ENCODE measurements at places on chromosomes 3 and 15. TPM values are rescaled to one million over a fixed set of nuclear protein-coding genes. Genes with fewer than 3 reads are reported as not detected.
A peak's percentile ranks its signal among the peaks of the same experiment; 100 is the strongest.

GRCh38 chr3:127694467-127695215 is 21.9 kb downstream of the ABTB1 start:
- peak overlapping the region; percentile 47 for H3K27ac ChIP-seq
- no peaks in the 10 kb centered on the region for H3K27me3 ChIP-seq
- no peak overlapping the region for H3K4me3 ChIP-seq
- peaks cover 45% of the 10 kb centered on the region for H3K4me1 ChIP-seq
- peak; percentile 74 for DNase-seq

Gene CFAP161
- total RNA-seq, result not detected

Gene PRRT3
- 7.4 TPM for total RNA-seq

DNA sequence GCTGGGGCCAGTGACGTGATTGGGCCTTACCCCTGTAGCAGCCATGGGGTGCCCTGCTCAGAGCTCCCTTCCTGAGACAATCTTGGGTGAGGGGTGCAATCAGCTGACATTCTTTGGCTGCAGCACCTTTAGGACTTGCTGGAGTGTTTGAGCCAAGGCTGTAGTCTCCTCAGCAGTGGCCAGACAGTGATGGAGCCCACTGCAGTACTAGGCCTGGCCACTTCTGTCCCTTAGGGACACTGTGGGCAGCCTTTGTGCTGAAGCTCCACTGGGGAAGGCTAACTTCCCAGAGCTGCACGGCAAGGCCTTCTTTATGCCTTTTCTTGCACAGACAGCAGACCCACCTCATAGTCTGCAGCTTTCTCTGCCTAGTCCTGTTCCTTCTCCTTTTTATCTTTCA is 284.9 kb upstream of the IGF1R start:
- H3K36me3 ChIP-seq, result no peaks in the 10 kb centered on the region
- H3K27me3 ChIP-seq, result no peaks in the 10 kb centered on the region
- no peaks in the 10 kb centered on the region for H3K4me1 ChIP-seq
- no peak overlapping the region for H3K4me3 ChIP-seq
- H3K27ac ChIP-seq, result no peak overlapping the region

Gene LACTB
- total RNA-seq, result 35.4 TPM

Gene PPP1R14D
- total RNA-seq, result 0.51 TPM

DNA sequence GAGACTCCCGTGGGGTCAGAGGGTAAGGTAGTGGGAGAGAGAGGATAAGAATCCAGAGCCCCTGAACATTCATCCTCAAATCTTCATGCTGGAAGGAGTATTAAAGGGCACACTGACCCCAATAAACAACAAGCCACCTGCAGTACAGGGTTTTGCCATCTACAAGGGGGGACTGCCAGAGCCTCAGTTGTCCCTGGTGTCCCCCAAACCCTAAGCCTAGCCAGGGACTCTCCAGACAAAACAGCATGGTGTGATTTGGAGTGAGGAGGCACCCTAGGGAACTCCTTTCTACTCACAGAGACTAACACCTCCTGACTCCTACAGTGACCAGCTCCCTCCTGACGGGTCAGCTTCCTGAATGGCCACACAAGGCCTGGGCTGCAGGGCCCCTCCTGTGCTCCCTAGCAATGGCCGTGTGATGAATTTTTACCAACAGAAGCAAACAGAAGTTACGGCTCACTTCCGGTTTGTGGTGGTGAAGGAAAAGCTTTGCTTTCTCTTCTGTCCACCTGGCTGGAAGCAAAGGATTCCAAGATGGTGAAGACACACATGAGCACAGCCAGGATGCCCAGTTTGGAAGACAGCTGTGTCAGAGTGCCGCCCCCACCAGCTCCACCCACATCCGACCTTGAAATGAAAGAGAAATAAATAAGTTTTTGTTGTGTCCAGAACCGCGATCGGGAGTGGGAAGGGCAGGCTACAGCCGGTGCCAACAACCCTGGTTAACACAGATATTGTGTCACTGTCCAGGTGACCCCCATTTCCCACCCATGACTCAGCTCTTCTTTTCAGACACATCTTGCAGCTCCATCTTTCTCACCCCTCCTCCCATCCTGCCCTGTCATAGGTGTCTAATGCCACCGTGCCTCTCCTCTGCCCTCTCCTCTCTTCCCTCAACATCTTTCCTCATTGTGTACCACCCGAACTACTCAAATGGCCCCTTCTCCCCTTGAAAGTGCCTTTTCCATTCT is 69.6 kb upstream of the ATP13A3 start:
- no peaks in the 10 kb centered on the region for H3K27me3 ChIP-seq
- no peak overlapping the region for H3K4me3 ChIP-seq
- no peaks in the 10 kb centered on the region for H3K4me1 ChIP-seq

DNA sequence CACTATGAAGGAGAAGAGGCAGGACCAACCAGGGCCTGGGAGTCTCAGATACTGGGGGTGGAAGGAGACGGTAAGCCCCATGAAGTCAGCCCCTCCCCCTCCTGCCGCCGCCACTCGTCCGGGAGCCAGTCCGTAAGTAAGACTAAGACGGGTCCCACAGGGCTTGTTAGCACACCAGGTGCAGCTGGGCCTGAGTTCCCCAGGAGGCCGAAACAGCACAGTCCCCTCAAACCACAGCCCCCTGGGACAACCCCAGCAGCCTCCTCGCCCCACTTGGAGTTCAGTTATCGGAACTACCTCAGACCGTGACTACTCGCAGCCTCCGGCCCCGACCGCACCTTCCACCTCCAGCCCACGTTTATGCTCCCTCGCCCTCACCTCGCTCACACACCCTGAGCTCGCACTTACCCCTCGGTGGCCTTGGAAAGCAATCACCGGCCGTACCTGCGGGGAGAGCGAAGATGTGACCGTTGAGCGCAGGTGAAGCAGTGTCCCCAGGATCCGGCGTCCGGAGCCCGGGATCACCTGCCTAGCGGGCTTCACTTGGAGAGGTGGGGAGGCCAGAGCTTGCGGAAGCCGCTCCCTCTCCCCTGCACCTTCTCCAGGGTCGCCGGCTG is 557 bp downstream of the ELL3 start:
- peaks cover 30% of the 10 kb centered on the region for H3K36me3 ChIP-seq
- H3K27me3 ChIP-seq, result no peaks in the 10 kb centered on the region
- H3K4me1 ChIP-seq, result peaks cover 9% of the 10 kb centered on the region
- H3K4me3 ChIP-seq, result peak overlapping the region; percentile 84
- DNase-seq, result peak; percentile 37
- H3K27ac ChIP-seq, result peak overlapping the region; percentile 87

- H3K4me3 ChIP-seq, result no peak overlapping the region
- H3K4me1 ChIP-seq, result no peaks in the 10 kb centered on the region
- H3K36me3 ChIP-seq, result no peaks in the 10 kb centered on the region
- H3K27ac ChIP-seq, result no peak overlapping the region
- no peaks in the 10 kb centered on the region for H3K27me3 ChIP-seq
These were observed 282.9 kb upstream of the COL8A1 start for GRCh38 chr3:99355465-99355864.

GRCh38 chr3:62084558-62084957 is 288.8 kb downstream of the FEZF2 start:
- H3K4me1 ChIP-seq, result peaks cover 1% of the 10 kb centered on the region
- DNase-seq, result no peak
- H3K27ac ChIP-seq, result no peak overlapping the region
- H3K36me3 ChIP-seq, result no peaks in the 10 kb centered on the region
- no peaks in the 10 kb centered on the region for H3K27me3 ChIP-seq

Gene ZIC1
- 5.0 TPM for total RNA-seq

DNA sequence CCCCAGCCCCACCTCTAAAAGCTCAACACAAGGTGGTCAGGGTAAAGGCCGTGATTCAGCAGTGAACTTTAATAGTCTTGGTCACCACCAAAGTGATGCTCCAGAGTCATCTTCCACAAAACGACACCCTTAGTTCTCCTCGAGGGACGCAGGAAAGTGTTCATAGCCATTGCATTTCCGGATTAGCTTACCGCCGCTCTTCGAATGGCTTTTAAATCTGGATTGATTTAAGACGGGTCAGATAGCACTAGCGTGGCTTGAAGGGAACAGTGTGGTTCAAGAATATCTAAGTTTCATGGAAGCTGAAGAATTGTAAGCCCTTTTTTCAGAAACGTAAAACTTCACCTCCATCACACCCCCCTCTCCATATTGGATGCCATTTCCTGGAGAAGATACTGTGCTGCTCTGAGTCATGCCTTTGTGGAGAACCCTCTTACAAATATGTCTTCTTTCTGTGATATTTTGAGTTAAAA is 829 bp downstream of the RNF7 start:
- DNase-seq, result no peak
- H3K4me3 ChIP-seq, result peak overlapping the region; percentile 94
- no peaks in the 10 kb centered on the region for H3K27me3 ChIP-seq
- peaks cover 41% of the 10 kb centered on the region for H3K4me1 ChIP-seq
- no peaks in the 10 kb centered on the region for H3K36me3 ChIP-seq

- H3K4me3 ChIP-seq, result no peak overlapping the region
- H3K27ac ChIP-seq, result no peak overlapping the region
- peaks cover 9% of the 10 kb centered on the region for H3K36me3 ChIP-seq
- no peaks in the 10 kb centered on the region for H3K27me3 ChIP-seq
- peaks cover 23% of the 10 kb centered on the region for H3K4me1 ChIP-seq
- DNase-seq, result no peak
These were observed 3.0 kb upstream of the NGRN start for GRCh38 chr15:90262426-90262825.

GRCh38 chr15:31752905-31753304 is 277.4 kb upstream of the CHRNA7 start:
- no peak for DNase-seq
- H3K4me3 ChIP-seq, result no peak overlapping the region
- H3K4me1 ChIP-seq, result no peaks in the 10 kb centered on the region
- H3K27ac ChIP-seq, result no peak overlapping the region

DNA sequence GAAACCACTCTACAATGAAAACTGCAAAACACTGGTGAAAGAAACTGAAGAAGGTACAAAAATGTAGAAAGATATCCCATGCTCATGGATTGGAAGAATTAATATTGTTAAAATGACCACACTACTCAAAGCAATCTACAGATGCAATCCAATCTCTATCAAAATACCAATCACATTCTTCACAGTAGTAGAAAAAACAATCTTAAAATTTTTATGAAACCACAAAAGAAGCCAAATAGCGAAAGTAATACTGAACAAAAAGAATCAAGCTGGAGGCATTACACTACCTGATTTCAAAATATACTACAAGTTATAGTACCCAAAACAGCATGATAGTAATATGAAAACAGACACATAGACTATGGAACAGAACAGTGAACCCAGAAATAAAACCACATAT is 36.9 kb downstream of the TXNRD3 start:
- no peak for DNase-seq
- no peaks in the 10 kb centered on the region for H3K27me3 ChIP-seq
- H3K4me3 ChIP-seq, result no peak overlapping the region
- H3K36me3 ChIP-seq, result no peaks in the 10 kb centered on the region
- H3K27ac ChIP-seq, result no peak overlapping the region

DNA sequence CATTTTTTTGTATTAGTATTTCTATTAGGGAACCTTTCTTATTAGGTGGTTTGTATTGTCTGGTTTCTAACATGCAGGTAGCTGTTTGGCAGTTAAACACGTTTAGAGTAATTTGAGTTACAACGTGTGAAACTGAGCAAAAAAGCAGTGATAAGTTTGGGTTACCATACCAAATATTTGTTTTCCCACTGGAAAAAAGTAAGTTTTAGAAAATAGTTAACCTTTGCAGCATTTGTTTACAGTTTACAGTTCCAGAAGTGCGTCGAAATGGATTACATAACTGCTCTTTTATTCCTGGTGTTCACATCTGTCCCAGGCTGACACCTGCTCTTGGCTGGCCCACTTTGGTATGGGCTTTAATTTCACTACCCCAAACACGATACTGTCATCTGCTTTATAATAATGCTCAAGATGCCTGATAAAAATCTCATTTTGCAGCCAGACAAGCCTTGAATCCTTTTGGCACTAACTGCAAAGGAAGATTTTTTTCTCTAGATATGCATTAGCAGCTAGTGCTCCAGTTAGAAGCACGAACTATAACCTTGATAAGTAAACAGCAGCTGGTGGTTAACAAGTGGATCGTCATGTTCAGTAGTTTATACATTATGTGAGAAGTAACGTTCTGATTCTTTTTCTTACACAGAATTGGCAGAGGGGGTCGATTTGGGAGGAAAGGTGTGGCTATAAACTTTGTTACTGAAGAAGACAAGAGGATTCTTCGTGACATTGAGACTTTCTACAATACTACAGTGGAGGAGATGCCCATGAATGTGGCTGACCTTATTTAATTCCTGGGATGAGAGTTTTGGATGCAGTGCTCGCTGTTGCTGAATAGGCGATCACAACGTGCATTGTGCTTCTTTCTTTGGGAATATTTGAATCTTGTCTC is 5.3 kb downstream of the EIF4A2 start:
- DNase-seq, result no peak
- H3K27ac ChIP-seq, result no peak overlapping the region

DNA sequence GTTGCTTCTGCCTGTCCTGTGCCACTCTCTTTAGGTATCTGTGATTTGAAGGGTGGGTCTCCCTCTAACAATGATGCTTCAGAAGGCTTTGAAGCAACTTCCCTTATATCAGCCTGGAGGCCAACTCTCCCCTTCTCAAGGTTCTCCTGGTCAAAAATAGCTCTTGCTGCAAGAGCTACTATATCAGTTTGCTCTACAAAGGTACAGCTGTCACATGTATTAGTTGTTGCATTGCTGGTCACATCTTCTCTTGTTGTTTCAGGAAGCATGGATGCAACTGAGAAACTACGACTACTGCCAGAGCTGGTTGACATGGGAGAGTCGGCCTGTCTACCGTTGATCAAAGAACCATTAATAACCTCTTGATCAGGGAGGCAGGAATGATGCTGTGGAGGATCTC is 38.3 kb downstream of the USF3 start:
- no peak for DNase-seq
- peak overlapping the region; percentile 89 for H3K27ac ChIP-seq
- H3K4me1 ChIP-seq, result peaks cover 85% of the 10 kb centered on the region
- H3K36me3 ChIP-seq, result no peaks in the 10 kb centered on the region
- no peak overlapping the region for H3K4me3 ChIP-seq

- H3K27me3 ChIP-seq, result no peaks in the 10 kb centered on the region
- peaks cover 48% of the 10 kb centered on the region for H3K4me1 ChIP-seq
- no peak for DNase-seq
- H3K27ac ChIP-seq, result peak overlapping the region; percentile 97
- peak overlapping the region; percentile 46 for H3K4me3 ChIP-seq
These were observed 98.9 kb downstream of the NEDD4 start for GRCh38 chr15:55894399-55894965.

Gene MAP1A
- total RNA-seq, result 10.2 TPM

Gene ONECUT1
- not detected for total RNA-seq

GRCh38 chr3:51338632-51339031 is 46.5 kb upstream of the MANF start:
- no peaks in the 10 kb centered on the region for H3K36me3 ChIP-seq
- no peak overlapping the region for H3K4me3 ChIP-seq

Gene CILP
- total RNA-seq, result 49.9 TPM

Gene APBA2
- not detected for total RNA-seq

Gene OR5K2
- total RNA-seq, result not detected

Gene DNAH12
- total RNA-seq, result not detected

- H3K27me3 ChIP-seq, result no peaks in the 10 kb centered on the region
- H3K27ac ChIP-seq, result no peak overlapping the region
- no peak overlapping the region for H3K4me3 ChIP-seq
- no peaks in the 10 kb centered on the region for H3K36me3 ChIP-seq
- DNase-seq, result no peak
- H3K4me1 ChIP-seq, result no peaks in the 10 kb centered on the region
These were observed 52.6 kb downstream of the IQCH start for GRCh38 chr15:67307156-67307555.

GRCh38 chr3:143643905-143644304 is 204.4 kb downstream of the SLC9A9 start:
- no peak overlapping the region for H3K27ac ChIP-seq
- H3K27me3 ChIP-seq, result no peaks in the 10 kb centered on the region
- no peaks in the 10 kb centered on the region for H3K4me1 ChIP-seq
- DNase-seq, result no peak

Gene SPINK8
- not detected for total RNA-seq

Gene CTXN2
- total RNA-seq, result not detected

Gene DNAJA4
- total RNA-seq, result 34.8 TPM

- no peaks in the 10 kb centered on the region for H3K36me3 ChIP-seq
- no peaks in the 10 kb centered on the region for H3K27me3 ChIP-seq
- peak overlapping the region; percentile 93 for H3K27ac ChIP-seq
- peak overlapping the region; percentile 87 for H3K4me3 ChIP-seq
- peak; percentile 5 for DNase-seq
These were observed 589 bp downstream of the HERC1 start for GRCh38 chr15:63833021-63833696.

Measured in gastrocnemius medialis (tissue), 4 donors.